Right renal pelvis (tissue), 4 donors: ENCODE measurements at places on chromosomes 6 and 20. TPM values are rescaled to one million over a fixed set of nuclear protein-coding genes. Genes with fewer than 3 reads are reported as not detected.

- no peak for DNase-seq
Measured at GRCh38 chr6:67336014-67336413, 1299.1 kb upstream of the ADGRB3 start.

GRCh38 chr6:132964101-132964867, 149.9 kb downstream of the RPS12 start:
- DNase-seq = no peak

DNA sequence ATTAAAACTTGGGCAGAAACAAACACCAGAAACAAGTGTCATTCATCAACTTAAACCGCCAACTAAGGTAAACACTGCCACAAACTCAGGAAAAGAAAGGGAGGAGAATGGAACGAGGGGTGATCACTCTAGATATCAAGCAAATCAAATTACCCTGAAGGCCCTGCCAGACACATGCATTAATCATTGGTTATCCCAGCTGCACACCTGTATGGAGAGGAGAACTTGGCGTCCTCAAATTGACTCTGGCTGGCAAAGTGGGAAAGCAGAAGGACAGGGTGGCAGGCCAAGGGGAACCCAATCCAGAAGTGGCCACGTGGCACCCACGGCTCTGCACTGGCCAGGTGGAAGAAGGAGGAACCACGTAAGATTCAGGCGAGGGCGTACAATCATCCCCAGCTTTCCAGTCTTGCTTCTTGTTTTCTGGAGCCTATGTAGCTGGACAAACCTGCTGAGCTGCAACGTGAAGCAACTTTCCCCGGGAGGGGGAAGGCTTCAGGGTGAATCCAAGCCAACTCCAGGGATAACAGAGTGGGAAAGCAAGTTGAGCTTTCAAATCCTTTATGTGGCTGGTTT, 156.2 kb upstream of the JARID2 start:
- DNase-seq = no peak

GRCh38 chr6:149032599-149033405, 284.7 kb upstream of the TAB2 start:
- no peak for DNase-seq

GRCh38 chr6:32234934-32235333, 11.1 kb upstream of the NOTCH4 start:
- no peak for DNase-seq

- no peak for DNase-seq
Measured at GRCh38 chr6:35694462-35694861, 5.7 kb upstream of the FKBP5 start.

GRCh38 chr20:35972462-35972861, 4.1 kb downstream of the CNBD2 start:
- DNase-seq = no peak

GRCh38 chr6:6003621-6004366, 2.9 kb downstream of the NRN1 start:
- no peak for DNase-seq

DNA sequence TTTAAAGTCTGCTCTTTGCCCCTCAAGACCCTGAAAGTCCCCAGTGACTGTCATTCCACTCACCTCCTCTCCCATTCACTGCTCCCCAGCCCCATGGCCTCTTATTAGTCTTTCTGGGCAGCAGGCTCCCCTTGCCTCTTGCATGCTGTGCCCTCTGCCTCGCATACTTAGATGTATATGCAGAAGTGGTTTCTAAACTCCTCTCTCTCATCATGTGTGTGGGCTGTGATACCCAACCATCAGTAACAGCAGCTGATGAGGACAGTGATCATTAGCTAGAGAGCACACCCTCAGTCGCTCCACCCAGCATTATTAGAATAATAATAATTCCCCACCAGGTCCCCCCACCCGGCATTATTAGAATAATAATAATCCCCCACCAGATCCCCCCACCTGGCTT, 14.5 kb downstream of the PKIG start:
- DNase-seq = no peak

- no peak for DNase-seq
Measured at GRCh38 chr6:21436625-21437024, 156.9 kb upstream of the SOX4 start.

- no peak for DNase-seq
Measured at GRCh38 chr6:140264431-140264830, 890.0 kb upstream of the CITED2 start.

DNA sequence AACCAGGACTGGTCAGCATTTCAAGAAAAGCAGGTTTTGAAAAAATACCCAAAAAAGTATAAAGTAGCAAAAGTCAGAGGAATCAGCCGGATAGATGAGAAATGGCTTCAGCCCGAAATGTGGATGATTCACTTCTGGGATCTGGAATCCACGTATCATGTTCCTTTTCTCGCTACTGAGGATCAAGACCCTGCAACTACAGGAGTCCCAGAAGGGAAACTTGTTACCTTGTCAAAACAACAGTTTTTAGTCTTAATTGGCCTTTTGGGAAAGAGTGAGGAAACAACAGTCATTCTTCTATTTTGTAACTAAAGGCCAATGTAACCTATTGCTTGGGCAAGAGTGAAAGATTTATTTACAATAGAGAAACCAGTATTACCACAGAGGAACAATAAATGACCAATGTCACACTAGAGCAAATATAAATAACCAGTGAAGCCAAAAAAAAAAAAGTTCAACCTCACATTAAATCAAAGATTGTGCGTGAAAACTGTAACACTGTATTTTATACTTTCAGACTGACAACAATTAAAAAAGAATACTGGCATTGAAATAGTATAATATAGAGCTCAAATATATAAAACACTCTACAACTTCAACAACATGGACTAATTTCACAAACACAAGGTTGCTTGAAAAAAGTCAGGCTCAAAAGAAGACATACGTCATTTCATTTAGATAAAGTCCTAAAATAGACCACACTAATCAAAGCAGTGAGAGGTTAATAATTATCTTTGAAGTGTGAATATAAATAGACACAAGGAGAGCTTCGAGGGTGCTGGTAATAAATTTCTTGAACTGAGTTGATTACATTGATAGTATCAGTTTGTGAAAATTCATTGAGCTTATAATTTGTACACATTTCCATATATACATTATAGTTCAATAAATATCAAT, 116.2 kb downstream of the GFRAL start:
- no peak for DNase-seq

KATNA1 gene
- 29.8 TPM for polyA plus RNA-seq

RRAGD gene
- polyA plus RNA-seq = 35.4 TPM

NEDD9 gene
- polyA plus RNA-seq = 67.6 TPM

KIF25 gene
- polyA plus RNA-seq = 0.90 TPM

DNA sequence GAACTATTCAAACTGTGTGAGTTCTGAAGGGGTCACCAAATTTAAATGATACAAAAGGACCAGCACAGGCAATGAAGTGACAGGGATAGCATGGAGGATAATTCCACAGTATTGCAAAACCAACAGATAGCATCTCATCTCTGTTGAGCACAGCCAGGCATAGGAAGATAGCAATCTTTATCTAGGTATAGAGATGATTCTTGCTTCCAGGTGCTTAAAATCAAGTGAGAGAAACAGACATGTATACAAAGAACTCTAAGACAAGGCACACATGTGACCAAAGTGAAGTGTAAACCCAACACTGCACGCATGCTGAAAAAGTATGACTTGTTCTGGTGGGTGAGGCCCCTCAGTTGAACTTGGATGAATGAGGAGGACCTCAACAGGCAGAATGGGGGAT, 48.4 kb upstream of the ARMC2 start:
- DNase-seq = no peak

RHAG gene
- polyA plus RNA-seq = 1.2 TPM

SRMS gene
- 0.17 TPM for polyA plus RNA-seq

DNA sequence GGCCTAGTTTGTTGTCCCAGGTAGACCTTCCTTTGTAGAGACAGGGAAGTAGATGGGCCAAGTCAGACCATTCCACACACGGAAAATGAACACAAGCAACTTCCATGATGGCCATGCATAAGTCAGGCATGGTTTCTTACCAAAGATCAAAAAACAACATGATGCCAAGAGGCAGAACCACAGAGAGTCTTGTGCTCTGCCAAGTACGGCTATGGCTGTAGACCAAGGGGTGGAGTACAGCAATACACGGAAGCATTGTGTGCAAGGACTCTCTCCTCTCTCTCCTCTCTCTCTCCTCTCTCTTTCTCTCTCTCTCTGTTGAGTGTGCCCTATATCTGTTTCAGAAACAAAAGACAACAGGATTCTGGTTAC, 4.8 kb upstream of the DUSP22 start:
- DNase-seq = no peak

- no peak for DNase-seq
Measured at GRCh38 chr6:167424060-167424673, 99.3 kb downstream of the TTLL2 start.

GRCh38 chr6:33925936-33926335, 122.1 kb upstream of the MLN start:
- DNase-seq = no peak

DNA sequence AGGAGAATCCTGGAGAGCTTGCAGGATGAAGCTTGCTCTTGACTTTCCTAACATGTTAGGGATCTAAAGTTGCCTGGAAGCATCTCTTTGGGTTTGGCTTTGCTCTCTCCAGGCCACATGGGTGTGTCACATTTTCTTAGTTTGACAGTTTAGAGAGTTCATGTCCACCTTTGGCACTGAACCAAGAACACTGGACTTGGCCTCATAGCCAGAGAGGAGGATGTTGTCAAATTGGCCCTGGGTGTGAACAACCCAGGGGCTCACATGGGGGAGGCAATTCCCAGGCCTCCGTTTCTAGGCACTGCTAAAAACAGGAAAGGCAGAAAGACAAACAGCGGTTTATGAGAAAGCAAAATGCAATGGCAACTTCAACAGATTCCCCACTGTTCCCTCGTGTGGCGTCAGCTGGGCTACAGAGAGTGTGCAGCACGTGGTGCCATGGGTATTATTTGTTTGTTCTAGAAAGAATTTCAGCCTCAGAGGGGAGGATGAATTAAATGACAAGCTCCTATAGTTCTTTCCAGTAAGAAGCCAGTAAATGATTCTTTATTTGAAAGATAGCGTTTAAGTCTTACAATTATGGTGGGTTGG, 93.9 kb downstream of the CLIC5 start:
- DNase-seq = no peak

MRPL2 gene
- 60.4 TPM for polyA plus RNA-seq

DNA sequence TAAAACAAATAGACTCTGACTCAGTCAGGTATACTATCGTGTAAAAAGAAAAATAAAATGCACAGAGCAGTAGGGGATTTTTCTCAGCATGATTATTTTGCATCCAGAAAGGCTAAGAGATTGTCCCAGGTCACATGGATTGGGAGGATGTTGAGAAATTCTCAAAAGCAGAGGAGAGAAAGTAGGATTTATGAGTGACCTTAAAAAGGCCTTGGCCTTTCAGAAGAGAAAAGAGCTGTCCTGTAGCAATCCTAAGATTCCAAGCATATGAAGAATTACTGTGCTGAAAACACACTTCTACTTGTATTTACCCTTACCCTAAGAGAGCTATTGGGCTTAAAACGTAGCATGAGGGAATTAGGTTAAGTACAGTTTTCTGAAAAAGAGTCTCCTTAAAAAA, 149.7 kb upstream of the ENPP5 start:
- no peak for DNase-seq

- DNase-seq = no peak
Measured at GRCh38 chr20:63831646-63831992, 555 bp upstream of the ZBTB46 start.

- no peak for DNase-seq
Measured at GRCh38 chr6:147223736-147224135, 19.5 kb downstream of the STXBP5 start.

BNIP5 gene
- polyA plus RNA-seq = 0.10 TPM

GRCh38 chr20:1266167-1266973, at the start of gene SNPH:
SNPH (plus strand) TSS chr20:1266294; CDS start chr20:1296240, 29,946 bp downstream.
- DNase-seq = peak; percentile 31

POPDC3 gene
- polyA plus RNA-seq = 0.18 TPM

DNA sequence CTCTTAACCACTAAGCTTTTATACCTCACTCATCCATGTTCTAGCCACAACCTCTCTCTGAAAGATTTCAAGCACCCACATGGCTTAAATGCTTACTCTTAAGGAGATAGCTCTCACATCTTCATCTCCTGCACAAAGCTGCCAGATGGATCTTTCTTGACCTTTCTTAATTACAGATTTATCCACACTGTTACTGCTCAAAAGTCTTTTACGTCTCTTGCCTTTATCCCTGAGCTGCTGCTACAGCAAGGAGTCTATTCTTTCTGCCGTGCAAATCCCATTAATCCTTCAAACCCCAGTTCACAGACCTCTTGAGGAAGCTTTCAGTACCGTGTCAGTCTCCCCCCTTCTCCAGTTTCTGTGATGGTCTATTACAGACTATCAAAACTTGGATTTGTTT, 54.6 kb downstream of the B4GALT5 start:
- DNase-seq = no peak

DNA sequence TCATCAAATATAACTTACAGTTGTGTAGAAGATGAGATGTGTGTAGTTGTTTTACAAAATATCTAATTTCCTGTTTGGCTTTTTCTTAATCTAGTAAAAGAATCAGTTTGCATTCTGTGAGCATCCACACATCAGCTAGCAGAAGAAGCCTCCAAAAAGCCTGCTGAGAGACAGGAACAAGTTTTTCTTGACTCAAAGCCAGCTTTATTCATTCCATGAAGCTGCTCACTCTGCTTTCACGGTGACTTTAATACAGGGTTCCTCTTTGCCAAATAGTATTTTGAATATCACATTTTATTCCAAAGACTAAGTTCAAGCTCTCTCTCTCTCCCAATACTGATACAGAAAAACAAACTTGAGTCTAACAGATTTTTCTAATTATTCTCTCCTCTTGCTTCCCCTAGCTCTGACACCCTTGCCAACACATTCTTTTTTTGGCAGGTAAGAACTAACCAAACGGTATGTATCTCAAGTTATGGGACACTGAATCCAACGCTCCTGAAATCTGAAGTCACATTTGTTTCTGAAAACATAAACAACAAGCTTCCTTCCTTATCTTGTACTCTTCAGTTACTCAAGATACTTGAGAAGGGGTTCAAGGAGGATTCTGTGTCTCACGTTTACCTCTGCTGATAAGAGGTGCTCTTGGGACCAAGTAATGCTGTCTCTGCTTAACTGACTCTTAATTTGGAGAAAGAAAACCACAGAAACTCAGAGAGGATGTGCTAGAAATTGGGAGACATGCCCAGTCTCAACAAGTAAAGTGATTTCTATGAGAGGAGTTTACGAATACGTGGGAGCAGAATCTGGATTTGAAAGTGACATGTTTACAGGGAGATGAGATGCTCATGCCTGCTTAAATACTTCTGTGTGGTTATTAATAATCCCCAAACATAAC, 184.2 kb upstream of the SPTLC3 start:
- DNase-seq = no peak

RNF182 gene
- polyA plus RNA-seq = 3.4 TPM

DNA sequence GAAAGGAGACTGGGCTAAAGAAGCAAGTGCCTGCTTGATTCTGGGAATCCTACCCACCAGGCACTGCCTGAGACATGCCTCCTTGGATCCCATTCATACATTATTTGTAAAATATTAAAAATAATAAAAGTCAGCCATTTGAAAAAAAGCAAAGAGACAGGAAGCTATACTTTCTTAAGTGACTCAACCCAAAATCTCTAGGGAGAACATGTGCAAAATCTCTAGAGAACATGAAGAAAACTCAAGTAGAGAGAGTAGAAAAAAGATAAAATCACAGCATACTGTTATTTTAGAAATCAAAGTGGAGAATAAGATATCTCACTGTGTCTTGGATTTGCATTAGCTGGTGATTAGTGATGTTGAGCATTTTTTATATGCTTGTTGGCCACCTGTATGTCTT, 197.2 kb upstream of the GGTLC1 start:
- no peak for DNase-seq

MOG gene
- polyA plus RNA-seq = not detected

WFDC5 gene
- not detected for polyA plus RNA-seq

ZNF451 gene
- polyA plus RNA-seq = 41.9 TPM

GRCh38 chr6:156943166-156943565, 166.0 kb downstream of the ARID1B start:
- no peak for DNase-seq
